ENCODE measurements at places on chromosomes 6 and 20.

DNA sequence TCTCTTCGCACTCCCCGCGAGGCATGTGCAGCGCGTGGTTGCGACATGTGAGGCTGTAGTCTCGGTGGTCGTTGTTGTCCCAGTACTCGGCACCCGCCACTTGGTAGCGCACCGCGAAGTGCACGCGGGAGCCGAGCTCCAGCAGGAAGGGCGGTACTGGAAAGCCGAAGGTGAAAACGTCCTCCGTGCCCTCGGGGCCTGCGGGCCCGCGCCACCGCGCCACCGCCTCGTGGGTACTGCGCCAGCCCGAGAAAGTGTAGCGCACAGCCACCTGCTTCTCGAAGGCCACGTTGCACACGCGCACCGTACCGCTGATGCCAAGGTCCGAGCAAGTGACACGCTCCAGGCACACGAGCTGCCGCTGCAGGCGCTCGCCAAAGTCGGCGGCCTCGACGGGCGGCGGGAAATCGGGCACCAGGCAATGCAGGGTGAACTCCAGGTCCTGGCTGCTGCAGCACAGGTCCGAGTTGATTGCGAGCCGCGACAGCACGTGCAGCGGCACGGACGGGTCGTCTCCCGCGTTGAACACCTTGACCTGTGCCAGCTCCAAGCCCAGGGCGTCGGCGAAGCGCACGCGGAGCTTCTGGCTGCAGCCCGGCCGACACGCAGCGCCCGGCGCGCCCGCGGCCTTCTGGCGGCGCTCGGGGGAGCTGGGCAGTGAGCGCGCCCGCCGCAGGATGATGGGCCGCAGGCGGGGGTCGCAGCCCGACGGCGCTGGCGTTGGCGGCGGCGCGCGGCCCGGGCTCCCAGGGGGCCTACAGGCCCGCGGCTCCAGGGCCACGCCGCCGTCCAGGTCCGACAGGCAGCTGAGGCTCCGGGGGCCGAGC, 840 bp downstream of the PPP1R3D start:
- no peak for DNase-seq

DNA sequence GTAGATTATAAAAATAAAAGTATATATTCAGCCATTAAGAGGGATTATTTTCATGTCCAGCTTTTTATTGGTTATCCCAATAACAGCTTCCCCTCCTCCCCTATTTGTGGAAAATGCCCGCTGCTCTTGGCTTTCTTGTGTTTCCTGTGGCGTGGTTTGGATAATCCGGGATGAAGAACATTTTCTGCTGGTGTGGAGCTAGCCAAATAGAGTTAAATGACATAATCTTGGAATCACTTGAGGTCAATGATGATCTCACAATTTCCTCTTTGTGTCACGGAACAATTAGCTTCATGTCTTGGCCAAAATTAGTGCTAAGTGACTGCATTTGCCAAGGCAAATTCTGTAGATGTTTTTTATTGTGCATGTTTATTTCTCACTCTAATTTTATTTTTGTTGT, 394.0 kb downstream of the LAMA2 start:
- no peak for DNase-seq

- DNase-seq, result peak; percentile 79
Observed at GRCh38 chr6:2794171-2794730, 29.1 kb downstream of the WRNIP1 start.

DNA sequence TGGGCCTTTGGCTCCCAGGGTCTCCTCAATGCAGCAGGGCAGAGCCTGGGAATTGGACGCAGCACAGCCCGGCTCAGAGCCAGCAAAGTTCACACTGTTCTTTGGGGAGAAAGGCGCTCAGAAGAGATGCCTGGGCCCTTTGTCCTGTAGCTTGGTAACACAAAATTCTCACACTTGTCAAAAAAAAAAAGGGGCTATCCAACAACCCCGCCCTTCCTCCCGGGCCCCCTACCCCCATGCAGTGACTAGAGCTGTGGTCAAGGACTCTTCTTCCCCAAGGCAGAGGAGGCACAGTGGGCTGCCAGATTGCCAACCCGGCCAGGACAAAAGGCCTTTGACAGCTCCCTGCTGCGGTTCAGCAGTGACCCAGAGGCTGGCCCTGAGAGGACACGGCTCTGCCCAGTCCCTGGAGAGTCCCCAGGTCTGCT, 2.0 kb downstream of the NKAIN4 start:
- DNase-seq, result no peak

- DNase-seq, result no peak
Observed at GRCh38 chr6:161443848-161444247, 170.0 kb upstream of the AGPAT4 start.

- DNase-seq, result peak; percentile 83
Observed at GRCh38 chr6:43570876-43571441, 4.9 kb downstream of the XPO5 start.

DNA sequence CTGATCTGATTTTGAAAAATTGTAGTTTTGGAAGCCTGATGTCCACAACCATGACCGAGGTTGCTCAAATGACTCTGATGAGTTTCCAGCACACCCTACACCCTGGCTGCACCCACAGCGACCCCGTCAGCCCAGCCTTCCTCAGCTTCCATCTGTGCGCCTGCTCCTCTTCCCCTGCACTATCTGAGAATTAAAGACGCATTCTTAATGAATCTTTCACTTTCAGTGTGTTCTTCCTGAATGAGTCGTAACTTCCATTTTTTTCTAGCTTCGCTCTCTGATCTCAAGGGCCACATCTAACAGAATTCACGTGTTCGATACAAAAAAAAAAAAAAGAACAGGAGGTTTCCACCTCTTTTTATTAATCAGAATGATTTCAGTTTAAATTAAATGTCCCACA, 21.3 kb upstream of the RREB1 start:
- DNase-seq, result no peak

GRCh38 chr6:35677456-35677855, 11.3 kb downstream of the FKBP5 start:
- DNase-seq, result no peak

DNA sequence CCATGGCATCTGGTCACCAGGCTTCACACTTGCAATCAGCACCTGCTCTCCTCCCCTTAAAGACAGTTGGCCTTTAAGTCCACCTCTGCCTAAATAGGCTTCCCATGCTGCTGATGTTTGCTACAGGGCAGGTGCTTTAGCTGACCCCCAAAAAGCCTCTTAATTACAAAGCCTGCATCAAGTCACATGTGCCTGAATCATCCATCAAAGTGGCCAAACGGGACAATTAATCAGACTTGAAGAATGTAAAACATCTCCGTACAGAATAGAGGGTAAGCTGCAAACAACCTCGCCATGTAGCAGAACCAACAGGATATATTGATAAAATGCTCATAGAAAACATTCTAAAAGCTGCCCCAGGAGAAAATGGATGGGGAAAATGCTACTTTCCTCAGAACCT, 7.4 kb downstream of the LY86 start:
- no peak for DNase-seq

DNA sequence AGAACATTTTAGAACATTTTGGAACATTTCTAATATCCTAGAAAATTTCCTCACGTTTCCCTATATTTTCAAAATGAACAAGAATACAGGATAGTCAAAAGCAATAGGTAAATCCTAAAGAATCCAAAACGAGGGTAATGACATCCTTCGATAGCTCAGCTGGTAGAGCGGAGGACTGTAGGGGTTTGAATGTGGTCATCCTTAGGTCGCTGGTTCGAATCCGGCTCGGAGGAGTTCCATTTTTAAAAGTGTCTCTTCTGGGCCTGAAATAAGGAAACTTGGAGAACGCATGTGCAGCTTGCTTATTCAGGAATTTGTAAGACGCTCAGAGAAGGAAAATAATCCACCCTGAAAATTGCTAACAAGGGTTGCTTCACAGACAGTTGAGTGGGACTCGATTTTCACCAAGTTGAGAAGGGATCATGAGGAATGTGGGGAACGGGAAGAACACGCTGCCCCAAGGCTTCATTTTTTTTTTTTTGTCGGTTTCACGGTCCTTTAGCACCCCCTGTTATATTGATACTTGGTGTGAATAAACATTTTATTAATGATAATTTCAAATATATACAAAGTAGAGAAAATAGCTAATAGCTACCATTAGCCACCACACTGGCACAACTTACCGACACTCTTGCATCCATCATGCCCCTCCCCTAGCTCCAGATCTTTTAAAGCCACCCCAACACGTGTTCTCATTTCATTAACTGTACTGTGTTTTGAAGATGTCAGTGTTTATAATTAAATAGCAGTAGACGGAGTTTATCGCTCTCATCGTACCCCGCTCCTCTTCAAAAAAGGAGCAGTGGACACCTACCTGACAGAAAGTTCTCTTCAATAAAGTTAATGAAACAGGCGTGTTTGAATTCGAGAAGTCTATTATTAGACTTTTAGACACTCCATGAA, 1.8 kb upstream of the ABT1 start:
- peak; percentile 73 for DNase-seq

DNA sequence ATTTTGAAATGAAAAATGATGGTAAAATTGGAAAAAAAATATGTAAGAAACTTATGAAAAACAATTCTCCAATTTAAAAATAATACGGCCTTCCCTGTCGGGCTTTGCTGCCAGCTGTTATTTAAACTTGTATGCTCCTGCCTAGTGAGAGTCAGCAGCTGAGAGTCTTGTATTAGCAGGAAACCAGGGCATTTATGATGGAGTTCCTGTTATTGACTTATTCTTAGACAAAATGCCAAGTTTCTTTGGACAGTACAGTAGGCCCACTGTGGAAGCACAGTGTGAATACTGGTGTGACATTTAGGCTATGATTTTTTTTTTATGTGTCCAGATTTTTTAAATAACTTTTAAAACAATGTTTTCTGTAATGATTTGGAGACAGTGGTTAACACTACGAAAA, 42.1 kb downstream of the GMDS start:
- no peak for DNase-seq

- DNase-seq, result no peak
Observed at GRCh38 chr6:54897462-54898189, 51.1 kb downstream of the FAM83B start.

GRCh38 chr20:35297155-35297554, 4.9 kb upstream of the FAM83C start:
- DNase-seq, result no peak

- DNase-seq, result no peak
Observed at GRCh38 chr6:160130729-160131484, 9.3 kb downstream of the SLC22A1 start.

- DNase-seq, result no peak
Observed at GRCh38 chr6:130229645-130230044, 6.9 kb upstream of the SAMD3 start.

- no peak for DNase-seq
Observed at GRCh38 chr6:82889143-82889542, 176.5 kb downstream of the UBE3D start.

DNA sequence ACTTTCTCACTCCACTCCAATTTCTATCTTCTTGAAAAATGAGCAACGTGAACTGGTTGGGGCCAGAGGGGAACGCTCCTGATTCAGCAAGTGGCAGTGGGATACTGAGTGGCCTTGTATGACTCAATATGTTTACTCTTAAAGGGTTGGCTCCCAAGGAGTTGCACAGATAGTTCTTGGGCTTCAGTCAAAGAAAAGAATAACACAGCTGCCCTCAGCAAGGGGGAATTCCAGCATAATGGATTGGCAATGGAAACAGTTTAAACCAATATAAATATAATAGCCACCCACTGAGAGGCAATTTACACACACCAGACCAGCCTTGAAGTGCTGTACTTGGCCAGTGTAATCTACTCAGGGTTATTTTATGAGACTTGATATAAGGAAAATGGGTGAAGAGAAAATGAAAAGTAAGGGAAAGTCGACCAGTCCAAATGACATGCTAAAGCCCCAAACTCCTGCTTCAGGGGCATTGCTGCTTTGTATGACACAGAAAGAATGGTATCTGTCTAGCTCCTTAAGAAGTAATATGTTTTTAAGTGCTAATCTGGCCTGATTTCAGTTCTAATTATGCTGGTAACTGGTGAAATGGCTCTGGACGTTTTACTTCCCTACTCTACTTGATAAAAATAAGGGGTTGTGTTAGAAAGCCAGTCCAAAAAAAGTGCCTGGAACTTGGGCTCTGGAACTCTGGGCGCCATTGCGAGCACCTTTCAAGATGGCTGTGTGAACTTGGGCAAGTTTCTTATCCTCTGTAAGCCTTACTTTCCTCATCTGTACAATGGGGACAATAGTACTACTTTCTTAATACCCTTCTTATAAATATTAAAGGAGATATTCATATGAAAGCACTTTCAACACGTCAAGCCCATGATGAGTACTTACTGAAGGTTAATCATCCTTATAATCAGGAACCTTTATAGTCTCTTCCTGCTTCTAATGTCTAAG, 712.9 kb upstream of the MAP3K7 start:
- DNase-seq, result no peak

DNA sequence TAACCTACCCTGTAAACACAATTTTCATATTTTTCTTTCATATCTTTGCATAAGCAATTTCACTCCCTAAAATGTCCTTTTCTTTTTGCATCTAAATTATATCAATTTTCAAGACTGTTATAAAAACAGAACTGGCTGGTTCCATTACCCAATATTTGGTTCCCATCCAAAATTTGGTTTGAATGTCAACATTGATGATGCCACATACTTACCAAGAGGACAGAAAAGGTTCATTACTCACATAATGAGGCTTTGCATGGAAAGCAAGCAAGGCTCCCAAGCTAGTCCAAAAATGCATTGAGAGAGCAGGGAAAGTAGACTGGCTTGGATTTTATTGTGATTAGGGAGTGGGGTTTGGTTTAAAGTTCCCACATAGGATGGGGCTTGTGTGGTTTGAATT, 144.4 kb upstream of the AKIRIN2 start:
- DNase-seq, result peak; percentile 29

GRCh38 chr6:170480050-170480692, 72.9 kb downstream of the PSMB1 start:
- no peak for DNase-seq

- DNase-seq, result peak; percentile 59
Observed at GRCh38 chr20:44409132-44409600, 53.7 kb downstream of the HNF4A start.

- DNase-seq, result no peak
Observed at GRCh38 chr20:50928469-50928868, 2.8 kb downstream of the ADNP start.

- DNase-seq, result no peak
Observed at GRCh38 chr20:50600281-50600895, 90.2 kb downstream of the PTPN1 start.

DNA sequence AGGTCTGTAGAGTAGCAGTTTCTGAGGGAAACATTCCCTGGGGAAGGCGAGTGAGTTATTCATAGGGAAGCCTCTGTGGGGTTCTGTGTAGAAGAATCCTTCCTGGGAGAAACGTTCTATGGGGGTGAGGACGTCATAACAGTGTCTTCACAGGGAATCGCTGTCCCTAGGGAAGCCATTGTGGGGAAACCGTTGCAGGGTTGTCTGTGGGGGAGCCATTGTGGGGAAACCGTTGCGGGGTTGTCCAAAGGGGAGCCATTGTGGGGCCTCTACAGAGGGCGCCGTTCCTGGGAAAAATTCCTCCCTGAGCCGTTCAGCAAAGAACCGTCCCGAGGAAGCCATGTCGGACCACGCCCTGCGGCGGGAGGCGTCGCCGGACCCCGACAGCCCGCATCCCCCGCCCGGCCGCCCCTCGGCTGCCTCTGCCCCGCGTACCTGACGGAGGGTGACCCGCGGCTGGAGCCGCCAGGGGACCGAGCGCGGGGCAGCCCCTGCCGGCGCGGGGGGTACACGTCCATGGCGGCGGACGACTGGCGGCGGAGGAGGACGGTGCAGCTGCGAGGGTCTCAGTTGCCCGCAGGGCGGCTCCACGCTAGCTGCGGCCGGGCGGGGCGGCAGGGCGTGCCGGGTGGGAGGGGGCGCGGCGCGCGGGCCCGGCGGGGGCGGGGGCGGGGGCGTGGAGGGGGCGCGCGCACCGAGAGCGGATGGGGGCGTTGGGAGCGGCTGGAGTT, at the start of gene DNAAF9:
Gene DNAAF9 (minus strand): TSS at position 630 of the 731 bp plus-strand sequence. CDS start 112 bp downstream, at position 518.
- peak; percentile 30 for DNase-seq

- DNase-seq, result no peak
Observed at GRCh38 chr6:13872681-13873080, 52.1 kb upstream of the RNF182 start.
